ENCODE measurements at places on chromosomes 13 and 19.

- no peaks in the 10 kb centered on the region for H3K4me1 ChIP-seq
- peaks cover 9% of the 10 kb centered on the region for H3K36me3 ChIP-seq
- H3K4me3 ChIP-seq: no peak overlapping the region
Measured at GRCh38 chr13:43232144-43232872, 208.9 kb downstream of the DNAJC15 start.

DNA sequence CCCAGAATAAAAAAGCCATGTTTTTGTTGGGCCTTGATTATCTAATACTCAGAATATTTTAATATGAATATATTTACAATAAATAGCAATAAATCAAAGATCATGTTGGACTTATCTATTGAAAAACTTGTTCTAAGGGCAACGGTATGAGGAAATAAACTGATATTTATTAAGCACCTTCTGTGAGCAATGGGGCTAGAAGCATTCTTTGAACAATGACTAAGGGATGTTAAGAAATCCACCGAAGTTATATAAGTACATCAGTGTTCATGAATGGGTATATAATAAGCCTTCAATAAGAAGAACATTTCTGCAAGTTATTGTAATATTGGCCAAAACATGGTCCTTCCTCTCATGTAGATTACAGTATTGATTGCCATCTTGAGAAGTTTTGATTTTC, 221.8 kb downstream of the OXGR1 start:
- no peaks in the 10 kb centered on the region for H3K27me3 ChIP-seq
- H3K4me1 ChIP-seq: no peaks in the 10 kb centered on the region
- H3K4me3 ChIP-seq: no peak overlapping the region
- no peaks in the 10 kb centered on the region for H3K36me3 ChIP-seq

DNA sequence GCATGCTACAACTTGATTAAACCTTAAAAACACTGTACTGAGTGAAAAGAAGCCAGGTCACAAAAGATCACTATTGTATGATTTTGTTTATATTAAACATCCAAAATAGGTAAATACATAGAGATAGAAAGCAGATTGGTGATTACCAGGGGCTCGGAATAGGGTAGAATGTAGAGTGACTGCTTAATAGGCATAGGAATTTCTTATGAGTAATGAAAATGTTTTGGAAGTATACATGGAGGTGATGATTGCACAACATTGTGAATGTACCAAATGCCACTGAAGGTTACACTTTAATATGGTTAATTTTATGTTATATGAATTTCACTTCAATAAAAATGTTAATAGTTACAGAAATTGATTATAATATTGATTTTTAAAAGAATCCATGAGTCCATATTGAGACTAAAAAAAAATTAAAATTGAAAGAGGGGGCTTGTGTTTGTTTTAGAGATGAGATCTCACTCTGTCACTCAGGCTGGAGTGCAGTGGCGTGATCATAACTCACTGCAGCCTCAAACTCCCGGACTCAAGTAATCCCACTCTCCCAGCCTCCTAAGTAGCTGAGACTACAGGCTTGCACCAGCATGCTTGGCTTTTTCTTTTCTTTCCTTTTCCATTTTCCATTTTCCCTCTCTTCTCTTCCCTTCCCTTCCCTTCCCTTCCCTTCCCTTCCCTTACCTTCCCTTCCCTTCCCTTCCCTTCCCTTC, 85.1 kb downstream of the FNDC3A start:
- H3K36me3 ChIP-seq: no peaks in the 10 kb centered on the region
- peaks cover 6% of the 10 kb centered on the region for H3K4me1 ChIP-seq
- no peak for ATAC-seq

GRCh38 chr19:58328999-58329398, 2.2 kb downstream of the ZSCAN22 start:
- H3K36me3 ChIP-seq: no peaks in the 10 kb centered on the region
- ATAC-seq: no peak
- H3K4me1 ChIP-seq: peaks cover 38% of the 10 kb centered on the region
- H3K4me3 ChIP-seq: no peak overlapping the region
- no peaks in the 10 kb centered on the region for H3K27me3 ChIP-seq
- no peak overlapping the region for H3K27ac ChIP-seq

DNA sequence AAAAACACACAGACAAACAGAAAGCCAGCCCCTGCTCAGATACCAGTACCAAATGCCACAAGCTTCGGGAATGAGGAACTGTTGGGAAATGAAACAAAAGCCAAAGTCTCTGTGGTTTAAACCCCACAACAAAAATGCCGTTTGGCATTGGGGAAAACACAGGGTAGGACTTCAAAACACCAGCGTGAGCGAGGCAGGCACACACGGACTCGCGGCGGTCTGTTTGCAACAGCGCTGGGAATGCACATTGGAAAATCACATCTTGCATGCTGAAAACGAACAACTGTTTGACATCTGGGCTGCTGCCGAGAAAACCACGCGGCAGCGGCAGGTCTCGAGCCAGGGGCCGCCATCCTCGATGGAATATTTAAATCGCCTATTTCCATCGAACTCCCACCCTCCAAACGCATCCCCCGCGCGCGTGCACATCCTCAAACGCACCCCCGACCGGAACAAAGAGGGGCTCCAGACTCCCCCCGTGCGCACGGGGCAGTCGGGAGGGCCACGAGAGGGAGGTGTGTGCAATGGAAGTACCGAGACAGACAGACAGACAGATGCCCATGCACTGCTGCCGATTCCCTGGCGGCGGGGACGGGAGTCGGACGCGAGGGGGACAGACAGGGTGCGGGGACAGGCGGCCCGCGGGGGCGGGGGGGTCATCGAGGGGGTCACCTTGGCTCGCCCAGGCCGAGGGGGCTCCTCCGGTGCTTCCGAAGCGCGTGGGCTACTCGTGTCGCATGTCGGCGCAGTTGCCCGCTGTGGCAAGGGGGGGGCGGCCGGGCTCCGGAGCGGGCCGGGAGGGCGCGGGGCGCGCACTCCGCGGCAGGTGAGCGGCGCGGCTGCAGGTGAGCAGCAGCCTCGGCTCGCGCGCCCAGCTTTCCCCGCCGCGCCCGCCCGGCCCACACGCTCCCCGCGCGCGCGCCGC, at the start of gene GPR12:
Gene GPR12 (minus strand): TSS at position 880 of the 925 bp plus-strand sequence. CDS start 959 bp downstream, outside the sequence.
- H3K4me3 ChIP-seq: no peak within 1 kb of the TSS
- peaks cover 89% of the 10 kb centered on the region for H3K27me3 ChIP-seq
- H3K27ac ChIP-seq: no peak within 1 kb of the TSS
- H3K4me1 ChIP-seq: no peaks in the 10 kb centered on the region
- peak; percentile 19 for ATAC-seq

GRCh38 chr13:37427843-37428494, 170.6 kb downstream of the POSTN start:
- H3K36me3 ChIP-seq: no peaks in the 10 kb centered on the region
- H3K4me3 ChIP-seq: no peak overlapping the region
- no peaks in the 10 kb centered on the region for H3K27me3 ChIP-seq
- no peak overlapping the region for H3K27ac ChIP-seq
- ATAC-seq: no peak

GRCh38 chr19:49574206-49574755, 6.1 kb downstream of the NOSIP start:
- H3K4me3 ChIP-seq: no peak overlapping the region
- H3K4me1 ChIP-seq: peaks cover 41% of the 10 kb centered on the region
- no peak overlapping the region for H3K27ac ChIP-seq

DNA sequence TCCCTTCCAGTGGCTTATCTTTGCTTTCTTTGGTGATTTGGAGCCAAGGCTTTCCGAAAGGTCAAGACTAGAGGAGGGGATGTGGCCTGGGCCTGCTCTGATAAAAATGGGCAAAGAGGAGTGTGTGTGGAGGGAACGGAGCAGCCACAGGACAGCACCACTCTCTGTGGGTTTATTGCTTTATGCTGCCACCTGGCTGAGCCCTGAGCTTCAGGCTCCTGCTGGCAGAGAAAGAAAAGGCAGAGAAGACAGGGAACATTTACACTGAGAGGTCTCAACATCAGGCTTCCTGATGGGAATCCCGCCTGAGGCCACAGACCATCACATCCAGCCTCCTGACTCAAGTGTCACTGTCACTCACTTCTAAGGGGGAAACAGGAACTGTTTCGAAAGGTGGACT, 9.2 kb upstream of the GSX1 start:
- peaks cover 67% of the 10 kb centered on the region for H3K27me3 ChIP-seq
- H3K4me1 ChIP-seq: no peaks in the 10 kb centered on the region
- ATAC-seq: no peak
- no peaks in the 10 kb centered on the region for H3K36me3 ChIP-seq

GRCh38 chr19:1904860-1905109, 414 bp upstream of the ADAT3 start:
- H3K4me1 ChIP-seq: peaks cover 54% of the 10 kb centered on the region
- no peaks in the 10 kb centered on the region for H3K36me3 ChIP-seq
- peak overlapping the region; percentile 73 for H3K4me3 ChIP-seq
- no peaks in the 10 kb centered on the region for H3K27me3 ChIP-seq
- peak overlapping the region; percentile 88 for H3K27ac ChIP-seq

- peaks cover 24% of the 10 kb centered on the region for H3K4me1 ChIP-seq
- peak; percentile 14 for ATAC-seq
- no peaks in the 10 kb centered on the region for H3K36me3 ChIP-seq
- H3K27ac ChIP-seq: no peak overlapping the region
- H3K4me3 ChIP-seq: peak overlapping the region; percentile 50
Measured at GRCh38 chr13:87677496-87678371, 6.6 kb downstream of the SLITRK5 start.

DNA sequence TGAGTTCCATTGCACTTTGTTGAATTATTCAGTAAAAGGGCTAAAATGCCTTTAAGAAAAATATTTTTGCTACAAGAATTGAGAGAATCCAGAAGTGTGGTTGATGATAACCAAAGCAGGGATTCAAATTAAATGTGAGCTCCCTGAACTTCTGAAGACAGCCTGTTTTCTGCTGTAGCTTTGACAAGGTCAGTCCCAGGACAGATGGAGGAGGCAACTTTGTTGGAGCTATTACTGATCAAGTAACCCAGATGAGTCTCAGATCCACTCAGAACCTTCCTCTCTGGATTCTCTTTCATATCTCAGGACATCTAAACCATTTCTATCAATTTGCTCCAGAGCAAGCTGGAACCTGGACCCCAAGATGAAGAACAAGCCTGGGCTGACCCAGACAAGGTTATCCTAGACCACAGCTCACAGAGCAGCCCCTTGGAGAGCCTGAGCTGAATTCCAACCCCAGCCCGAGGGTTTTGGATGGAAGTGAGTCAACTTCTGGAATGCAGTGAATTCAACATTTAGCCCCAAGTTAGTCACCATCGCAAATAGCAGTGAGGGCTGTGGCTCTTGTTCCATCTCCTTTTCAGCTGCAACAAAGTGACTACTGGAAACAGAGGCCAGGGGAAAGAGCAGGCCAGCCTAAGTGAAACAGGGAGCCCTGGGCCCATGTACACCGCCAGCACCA, 137.8 kb upstream of the TSC22D1 start:
- peaks cover 25% of the 10 kb centered on the region for H3K4me1 ChIP-seq
- no peaks in the 10 kb centered on the region for H3K36me3 ChIP-seq
- no peak for ATAC-seq
- no peak overlapping the region for H3K4me3 ChIP-seq
- no peak overlapping the region for H3K27ac ChIP-seq
- no peaks in the 10 kb centered on the region for H3K27me3 ChIP-seq

DNA sequence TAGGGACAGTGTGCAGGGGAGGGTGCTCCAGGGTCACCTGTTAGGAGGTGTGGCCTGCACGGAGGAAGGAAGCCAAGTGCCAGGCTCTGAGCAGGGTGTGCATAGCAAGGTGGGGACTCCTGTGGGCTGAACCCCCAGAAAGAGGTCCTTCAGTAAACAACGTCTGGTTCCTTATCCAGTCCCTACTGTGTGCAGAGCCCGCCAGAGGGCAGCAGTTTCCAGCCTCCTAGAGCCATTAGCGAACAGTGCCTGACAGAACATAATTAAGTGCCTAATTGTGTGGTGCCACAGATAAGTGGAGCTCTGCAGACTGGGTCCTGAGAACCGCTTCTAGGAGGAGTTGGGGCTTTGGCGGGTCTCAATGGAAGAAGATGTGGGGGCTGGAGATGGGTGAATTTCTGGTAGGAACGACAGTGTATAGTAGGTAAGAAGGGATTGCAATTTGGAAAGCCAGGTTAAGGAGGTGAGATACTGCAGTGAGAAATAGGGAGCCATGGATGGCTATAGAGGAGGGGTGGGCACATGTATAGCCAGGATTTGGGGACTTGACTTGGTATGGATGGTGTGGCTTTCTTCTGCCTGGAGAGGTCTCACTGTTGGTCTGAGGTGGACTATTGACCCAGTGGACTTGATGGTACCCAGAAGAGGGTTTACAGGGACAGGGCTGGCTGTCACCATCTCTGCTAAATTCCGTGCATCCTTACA, 323.1 kb downstream of the ZNF536 start:
- no peak for ATAC-seq
- no peaks in the 10 kb centered on the region for H3K27me3 ChIP-seq
- H3K27ac ChIP-seq: no peak overlapping the region
- no peak overlapping the region for H3K4me3 ChIP-seq
- H3K36me3 ChIP-seq: no peaks in the 10 kb centered on the region

- H3K27me3 ChIP-seq: no peaks in the 10 kb centered on the region
- H3K36me3 ChIP-seq: no peaks in the 10 kb centered on the region
- peak; percentile 83 for ATAC-seq
- H3K4me1 ChIP-seq: peaks cover 24% of the 10 kb centered on the region
Measured at GRCh38 chr19:16342002-16342715, 17.5 kb downstream of the KLF2 start.

DNA sequence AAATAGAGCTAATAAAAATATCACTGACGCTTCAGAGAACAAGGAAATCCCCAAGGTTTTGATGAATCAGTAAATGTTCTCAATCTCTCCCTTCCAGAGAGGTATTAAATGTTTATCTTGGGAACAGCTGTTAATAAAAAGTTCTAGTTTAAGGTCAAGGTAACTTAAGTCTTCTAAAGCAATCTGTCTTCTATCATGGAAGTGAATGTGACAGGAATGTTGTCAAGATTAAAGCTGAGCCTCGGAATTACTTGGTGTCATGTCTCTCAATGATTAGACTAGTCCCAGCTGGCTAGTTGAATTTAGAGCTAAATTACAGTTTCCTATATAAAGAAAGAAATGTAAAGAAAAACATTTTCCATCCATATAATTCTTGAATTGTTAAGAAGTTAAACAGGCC, 23.4 kb downstream of the ESD start:
- H3K4me1 ChIP-seq: peaks cover 48% of the 10 kb centered on the region
- no peaks in the 10 kb centered on the region for H3K27me3 ChIP-seq
- no peaks in the 10 kb centered on the region for H3K36me3 ChIP-seq
- no peak overlapping the region for H3K4me3 ChIP-seq
- no peak for ATAC-seq
- H3K27ac ChIP-seq: no peak overlapping the region

DNA sequence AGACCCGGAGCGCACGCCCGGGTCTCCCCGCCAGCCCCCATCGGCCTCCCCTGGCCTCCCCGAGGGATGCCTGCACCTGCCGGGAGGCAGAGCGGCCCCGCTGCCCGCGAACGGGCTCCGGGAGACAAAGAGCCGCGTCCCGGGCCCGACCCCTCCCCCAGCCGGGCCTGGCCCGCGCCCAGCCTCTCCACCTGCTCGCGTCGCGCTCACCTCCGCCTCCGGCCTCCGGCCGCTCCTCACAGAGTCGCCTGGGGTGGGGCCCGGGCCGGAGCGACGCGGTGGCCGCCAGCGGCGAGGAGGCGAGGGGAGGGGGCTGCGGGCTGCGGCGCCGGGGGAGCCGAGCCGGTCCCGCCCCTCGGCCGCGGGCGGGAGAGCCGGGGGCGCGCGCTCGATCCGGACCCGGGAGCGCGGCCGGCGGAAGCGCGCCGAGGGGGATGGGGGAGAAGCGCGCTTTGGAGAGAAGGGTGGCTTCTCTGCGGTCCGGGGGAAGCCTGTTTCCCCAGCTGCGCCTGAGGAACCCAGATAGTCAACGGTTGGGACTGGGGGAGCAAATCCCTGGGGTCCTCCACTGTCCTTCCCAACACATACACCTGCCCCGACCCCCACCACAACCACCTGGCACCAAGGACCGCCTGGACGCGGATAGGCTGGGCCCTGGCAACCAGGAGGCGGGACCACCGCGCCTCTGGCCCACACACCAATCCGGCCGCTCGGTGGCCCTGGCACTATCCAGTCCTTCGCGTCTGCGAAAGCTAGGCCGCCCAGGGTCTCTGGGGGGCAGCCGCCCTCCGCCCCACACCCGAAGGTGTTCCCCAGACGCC, at the start of gene PRR36:
Gene PRR36 (minus strand): TSS at position 315 of the 821 bp plus-strand sequence. CDS start 701 bp downstream, outside the sequence.
- peak within 1 kb of the TSS; percentile 43 for H3K4me3 ChIP-seq
- H3K4me1 ChIP-seq: no peaks in the 10 kb centered on the region
- no peak within 1 kb of the TSS for H3K27ac ChIP-seq

Measured in gastroesophageal sphincter (tissue), 4 donors.